Esophagus squamous epithelium (tissue), 5 donors: ENCODE measurements at places on chromosomes 7 and 10.

DNA sequence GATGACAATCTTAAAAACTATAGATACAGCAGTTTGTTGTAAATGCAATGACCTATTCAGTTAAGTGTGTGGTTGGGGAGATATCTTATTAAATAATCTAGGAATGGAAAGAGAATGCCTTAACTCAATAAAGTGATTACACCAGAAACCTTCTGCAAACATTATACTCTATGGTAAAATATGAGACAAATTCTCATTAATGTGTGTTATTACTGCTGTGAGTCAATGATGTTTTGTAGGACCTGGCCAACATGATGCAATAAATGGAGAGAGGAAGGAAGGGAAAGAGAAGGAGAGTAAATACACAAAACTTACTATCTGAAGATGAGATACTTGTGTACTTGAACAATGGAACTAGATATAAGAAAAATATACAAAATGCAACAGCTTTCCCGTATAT, 25.1 kb downstream of the MKX start:
- DNase-seq, result no peak

DNA sequence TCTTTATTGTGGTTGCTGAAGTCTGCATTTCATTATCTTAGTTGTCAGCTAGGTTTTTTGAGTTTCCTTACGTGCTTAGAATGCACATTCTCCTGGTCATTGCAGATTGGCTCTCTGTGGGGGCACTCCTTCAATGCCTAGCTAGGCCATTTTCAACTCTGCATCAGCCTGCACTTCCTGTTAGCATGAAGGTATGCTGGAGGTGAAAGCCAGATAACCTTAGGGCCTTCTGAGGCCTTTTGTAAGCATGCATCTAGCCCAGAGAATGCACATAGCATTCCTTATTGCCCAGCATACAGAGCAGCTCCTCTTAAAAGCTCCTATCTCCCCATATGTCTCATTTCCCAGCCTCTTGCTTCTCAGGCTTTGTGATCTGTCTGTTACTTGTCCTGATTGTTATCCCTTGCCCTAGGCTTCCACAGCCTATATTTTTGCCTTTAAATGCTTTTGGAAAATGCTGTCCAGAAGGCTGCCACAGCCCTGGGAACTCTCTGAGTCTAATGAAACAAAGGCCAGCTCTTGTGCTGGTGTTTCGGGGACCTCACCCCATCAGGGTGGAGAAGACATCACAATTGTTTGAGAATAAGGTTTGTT, 108.1 kb upstream of the IGFBP3 start:
- no peak for DNase-seq

DNA sequence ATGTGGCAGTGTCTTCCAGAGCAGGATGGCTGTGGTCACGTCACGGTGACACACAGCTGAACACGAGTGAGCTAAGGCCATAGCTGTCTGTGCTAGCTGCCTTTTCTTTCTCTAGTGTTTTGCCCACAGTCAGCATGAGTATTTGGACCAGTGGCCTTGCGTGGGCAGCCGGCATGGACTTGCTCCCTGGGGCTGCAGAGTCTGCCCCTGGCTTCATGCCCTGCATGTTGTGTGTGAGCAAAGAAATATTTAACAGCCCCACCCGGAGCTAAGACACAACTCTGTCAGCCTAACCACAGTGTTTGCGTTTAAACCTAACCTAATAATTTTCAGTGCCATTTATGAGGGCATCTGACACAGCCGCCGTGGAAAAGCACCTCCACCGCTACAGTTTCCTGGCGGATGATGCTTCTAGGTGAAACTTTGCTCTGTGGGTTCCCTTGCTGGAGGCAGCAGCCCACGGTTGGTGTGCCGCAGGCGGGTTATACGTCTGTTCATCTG, 14.6 kb downstream of the CHST12 start:
- no peak for DNase-seq

GRCh38 chr10:78516236-78516635, 482.6 kb downstream of the RPS24 start:
- no peak for DNase-seq

- DNase-seq, result no peak
Measured at GRCh38 chr10:76354212-76354738, 922.9 kb downstream of the LRMDA start.

DNA sequence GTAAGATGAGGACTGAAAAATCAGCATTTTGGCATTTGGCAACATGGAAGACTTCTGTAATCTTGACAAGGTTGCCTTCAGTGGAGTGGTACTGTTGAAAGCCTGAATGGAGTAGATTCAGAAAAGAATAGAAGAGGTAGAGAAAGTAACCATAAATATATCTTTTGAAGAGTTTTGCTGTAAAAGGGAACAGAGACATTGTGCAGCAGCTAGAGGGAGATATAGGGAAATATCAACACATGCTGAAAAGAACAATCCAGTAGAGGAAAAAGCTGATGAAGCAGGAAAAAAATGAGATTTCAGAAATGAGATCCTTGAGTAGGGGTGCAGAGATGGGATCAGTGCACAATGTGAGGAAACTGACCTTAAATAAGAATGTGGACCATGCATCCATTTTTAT, 60.0 kb downstream of the RAPGEF5 start:
- no peak for DNase-seq

DNA sequence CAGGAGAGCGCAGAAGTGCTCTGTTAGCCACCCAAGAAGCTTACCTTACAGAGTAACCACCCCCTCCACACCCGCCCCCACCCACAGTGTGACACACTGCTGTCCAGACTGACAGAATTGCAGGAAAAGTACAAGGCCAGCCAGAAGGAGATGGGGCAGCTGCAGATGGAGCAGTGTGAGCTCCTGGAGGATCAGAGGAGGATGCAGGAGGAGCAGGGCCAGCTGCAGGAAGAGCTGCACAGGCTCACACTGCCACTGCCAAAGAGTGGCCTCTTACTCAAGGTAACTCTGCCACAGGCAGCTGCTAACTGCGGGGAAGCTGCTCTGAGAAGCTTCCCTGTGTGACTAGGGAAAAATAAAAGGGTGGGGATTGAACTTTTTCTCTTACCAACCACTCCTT, 17.6 kb downstream of the CCDC136 start:
- no peak for DNase-seq

DNA sequence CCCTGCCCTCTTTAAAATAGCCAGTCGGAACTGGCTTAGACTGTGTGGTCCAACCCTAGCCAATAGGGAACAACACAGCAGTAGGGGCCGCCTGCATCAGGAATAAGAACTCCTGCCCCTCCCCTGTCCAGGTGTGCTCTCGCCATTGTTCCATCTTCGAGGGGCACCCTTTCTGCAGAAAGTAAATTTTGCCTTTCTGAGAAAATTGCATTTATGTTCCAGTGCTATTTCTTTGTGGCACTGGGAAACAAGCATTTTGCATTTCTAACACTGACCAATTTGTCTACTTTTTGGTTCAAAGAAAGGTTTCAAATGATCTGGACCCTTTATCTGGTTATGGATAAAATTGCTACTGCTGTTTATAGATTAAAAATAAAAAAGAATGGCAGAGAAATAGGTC, 90.2 kb upstream of the AGBL3 start:
- no peak for DNase-seq

DNA sequence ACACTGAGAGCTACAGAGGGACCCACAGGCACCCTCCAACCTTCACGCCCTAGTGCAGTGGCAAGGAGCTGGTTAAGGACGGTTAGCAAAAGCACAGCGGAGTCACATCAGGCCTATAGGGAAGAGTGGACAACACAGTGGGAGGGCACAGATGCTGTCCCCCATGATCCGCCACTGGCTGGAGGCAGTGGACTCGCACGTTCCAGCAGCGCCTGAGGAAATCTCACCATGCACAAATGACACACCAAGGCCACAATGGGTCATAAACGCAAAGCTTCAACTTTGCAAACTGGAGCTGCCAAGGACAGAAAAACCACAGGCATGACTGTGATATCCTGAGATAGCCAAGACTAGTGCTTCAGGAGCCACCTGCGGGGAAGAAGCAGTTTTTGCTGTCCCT, 58.8 kb downstream of the GRB10 start:
- DNase-seq, result no peak

- no peak for DNase-seq
Measured at GRCh38 chr10:45456822-45457221, 82.8 kb downstream of the ALOX5 start.

DNA sequence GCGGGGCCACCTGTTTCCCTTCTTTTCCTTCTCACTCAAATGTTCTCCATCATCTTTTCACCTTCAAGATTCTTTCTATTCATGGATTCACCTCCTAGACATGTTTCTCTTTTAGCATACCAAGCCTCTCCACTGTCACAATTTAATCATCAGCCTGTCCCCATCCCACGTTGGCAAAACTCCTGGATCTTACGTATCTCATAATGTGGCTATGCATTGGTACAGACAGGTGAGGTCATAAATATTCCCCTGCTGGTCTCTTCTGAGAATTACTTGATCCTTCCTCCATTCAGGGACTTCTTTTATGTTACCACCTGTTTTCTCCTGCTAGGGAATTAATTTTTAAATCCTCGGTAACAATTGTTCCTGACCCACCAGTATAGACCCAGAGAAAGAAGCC, 262.6 kb upstream of the NEBL start:
- no peak for DNase-seq

DNA sequence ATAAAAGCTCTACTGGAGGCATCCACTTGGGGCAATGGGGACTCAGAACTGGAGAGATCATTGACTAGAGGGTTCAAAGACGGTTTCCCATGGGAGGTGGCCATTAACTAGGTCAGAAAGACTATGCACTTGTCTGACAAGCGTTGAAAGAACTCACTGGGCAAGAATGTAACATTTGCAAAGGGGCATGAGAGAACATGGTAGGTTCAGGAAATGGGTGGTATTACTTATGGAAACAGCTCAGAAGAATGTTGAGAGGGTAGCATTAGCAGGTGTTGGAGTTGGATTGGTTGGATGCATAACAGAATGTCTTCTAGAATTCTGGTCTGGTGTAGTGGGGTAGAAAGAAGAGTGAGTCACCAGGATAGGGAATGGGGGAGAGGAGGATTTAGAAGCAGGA, 119.1 kb upstream of the CDCA7L start:
- no peak for DNase-seq

DNA sequence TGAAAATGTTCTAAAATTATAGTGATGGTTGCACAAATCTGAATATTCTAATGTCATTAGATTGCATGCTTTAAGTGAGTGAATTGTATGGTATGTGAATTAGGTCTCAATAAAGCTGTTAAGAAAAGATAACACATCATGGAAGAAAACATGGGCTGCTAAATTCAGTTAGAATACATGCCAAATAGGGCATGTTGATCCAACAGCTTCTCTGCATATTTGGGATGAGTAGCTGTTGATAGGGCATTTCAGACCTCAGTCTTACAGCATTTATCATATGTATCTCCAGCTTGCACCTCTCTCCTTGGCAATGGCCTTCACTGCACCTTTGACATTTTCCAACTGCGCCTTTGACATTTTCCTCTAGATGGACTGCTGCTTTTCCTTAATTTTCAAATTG, 13.2 kb downstream of the CREB5 start:
- DNase-seq, result no peak

DNA sequence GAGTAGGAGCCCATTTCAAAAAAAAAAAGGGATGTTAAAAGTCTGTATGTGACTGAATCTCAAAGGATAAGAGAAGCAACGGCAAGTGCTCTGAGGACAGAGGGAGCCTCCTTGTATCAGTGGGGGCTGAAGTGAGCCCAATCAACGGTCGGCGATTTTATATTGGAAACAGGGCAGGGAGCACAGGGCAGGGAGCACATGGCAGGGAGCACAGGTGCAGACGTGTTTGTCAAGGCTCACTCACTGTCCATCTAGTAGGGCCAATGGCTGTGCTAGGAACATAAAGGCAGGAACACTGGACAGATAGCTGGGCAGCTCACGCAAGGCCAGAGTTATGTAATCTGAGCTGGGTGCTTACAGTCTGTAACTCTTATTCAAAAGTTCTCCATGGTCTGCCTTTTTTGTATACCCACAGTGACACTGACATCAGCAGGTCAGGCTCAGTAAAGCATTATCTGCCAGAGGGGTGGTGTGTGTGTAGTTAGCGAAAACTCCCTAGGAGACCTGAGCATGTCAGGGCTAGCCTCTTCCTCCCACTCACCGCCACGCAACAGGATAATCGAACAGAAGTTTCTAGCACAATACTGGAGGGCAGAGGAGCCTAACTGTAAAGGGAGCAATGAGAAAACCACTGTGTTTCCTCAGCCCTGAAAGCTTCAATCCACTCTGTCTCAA, 15.4 kb downstream of the AKR1B1 start:
- DNase-seq, result no peak

GRCh38 chr7:84362360-84362759, 167.8 kb upstream of the SEMA3A start:
- DNase-seq, result no peak

- no peak for DNase-seq
Measured at GRCh38 chr7:128923411-128923800, 12.9 kb upstream of the KCP start.

GRCh38 chr10:129877773-129878371, 86.2 kb downstream of the EBF3 start:
- no peak for DNase-seq

DNA sequence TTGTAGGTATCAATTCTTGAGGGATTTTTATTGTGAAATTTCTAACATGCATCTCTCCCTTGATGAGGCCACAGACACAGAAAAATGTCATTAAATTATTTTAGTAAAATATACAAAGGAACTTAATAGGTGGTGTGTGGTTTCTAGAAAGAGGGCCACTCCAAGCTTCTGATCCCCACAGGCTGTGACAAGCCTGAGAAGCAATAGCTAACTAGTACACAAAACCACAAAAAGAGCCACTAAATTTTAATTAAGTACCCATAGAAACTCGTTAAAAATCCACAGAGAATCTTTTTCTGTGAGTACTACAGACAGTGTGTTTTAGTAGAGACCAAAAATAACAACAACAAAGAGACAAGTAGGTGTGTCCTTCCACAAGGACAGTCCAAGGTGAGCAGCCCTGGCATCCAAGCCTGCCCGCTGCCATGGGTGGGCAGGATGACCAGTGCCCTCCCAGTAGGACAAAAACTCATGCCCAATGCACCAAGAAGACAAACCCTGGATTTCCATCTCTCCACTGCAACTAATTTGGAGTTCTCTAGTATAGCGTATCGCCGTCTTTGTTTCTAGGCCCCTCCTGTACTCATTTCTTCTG, 81.0 kb downstream of the RNF216 start:
- DNase-seq, result no peak

DNA sequence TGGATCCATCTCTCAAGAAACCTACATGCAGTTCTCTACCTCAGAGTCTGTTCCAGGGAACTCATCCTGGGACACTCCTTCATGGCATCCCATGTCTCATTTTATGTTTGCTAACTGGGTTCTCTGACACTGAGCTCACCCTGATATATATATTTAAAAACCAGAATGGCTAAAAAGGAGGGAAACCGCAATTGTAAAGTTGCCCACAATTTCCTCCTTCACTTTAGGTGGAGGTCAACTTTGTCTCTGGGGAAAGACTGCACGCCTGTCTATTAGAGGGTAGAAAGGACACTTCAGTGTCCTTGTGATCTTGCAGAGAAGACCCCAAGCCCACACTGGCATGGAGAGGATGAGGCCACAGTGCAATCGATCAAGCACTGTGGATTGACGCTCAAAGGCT, 131.7 kb downstream of the TEX36 start:
- DNase-seq, result no peak

DNA sequence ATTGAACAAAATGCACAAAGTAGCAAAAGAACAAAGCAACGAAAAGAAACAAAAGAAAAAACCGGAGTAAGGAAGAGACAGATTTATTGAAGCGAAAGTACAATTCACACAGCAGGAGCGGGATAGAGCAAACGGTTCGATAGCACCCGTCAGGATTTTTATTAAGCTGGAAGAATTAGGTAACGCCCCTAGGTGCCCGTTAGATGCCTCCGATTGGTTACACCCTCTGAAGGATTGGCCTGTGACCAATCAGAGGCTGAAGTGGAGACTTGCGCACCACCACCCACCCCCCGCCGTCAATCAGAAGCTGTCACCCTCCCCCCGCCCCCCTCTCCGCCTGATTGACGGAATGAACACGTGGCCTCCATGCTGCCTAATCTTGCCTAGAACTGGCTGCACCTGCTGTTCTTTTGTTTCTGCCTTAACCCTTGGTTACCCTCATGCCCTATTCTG, 16.8 kb downstream of the OCM2 start:
- no peak for DNase-seq
